ENCODE measurements at places on chromosomes 4 and X.
A peak's percentile ranks its signal among the peaks of the same experiment; 100 is the strongest.

GRCh38 chr4:8906991-8907595, 35.5 kb upstream of the HMX1 start:
- no peak for DNase-seq

- DNase-seq = no peak
Observed at GRCh38 chr4:128163177-128164117, 102.3 kb downstream of the LARP1B start.

GRCh38 chrX:49725923-49726904, 30.4 kb upstream of the PAGE1 start:
- no peak for DNase-seq

GRCh38 chr4:3485886-3486540, 22.9 kb downstream of the DOK7 start:
- DNase-seq = no peak

GRCh38 chr4:63814171-63814964, 594.9 kb downstream of the TECRL start:
- no peak for DNase-seq

- no peak for DNase-seq
Observed at GRCh38 chrX:16457239-16457638, 192.7 kb upstream of the S100G start.

DNA sequence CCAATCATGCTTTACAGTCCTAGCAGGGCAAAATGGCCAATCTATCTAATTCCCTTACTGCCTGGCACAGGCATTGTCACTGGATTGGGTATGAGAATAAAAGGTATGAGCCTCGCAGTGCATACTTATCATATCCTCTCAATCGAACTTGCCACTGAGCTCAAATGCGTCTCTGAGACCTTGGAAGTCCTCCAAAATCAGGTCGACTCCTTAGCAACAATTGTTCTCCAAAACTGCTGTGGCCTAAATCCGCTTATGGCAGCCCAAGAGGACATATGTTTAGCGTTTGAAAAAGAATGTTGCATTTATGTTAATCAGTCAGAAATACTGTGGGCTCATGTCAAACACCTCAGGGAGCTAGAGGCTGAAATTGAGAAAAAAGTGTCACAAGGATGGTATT, 69.7 kb downstream of the SPIN4 start:
- no peak for DNase-seq

DNA sequence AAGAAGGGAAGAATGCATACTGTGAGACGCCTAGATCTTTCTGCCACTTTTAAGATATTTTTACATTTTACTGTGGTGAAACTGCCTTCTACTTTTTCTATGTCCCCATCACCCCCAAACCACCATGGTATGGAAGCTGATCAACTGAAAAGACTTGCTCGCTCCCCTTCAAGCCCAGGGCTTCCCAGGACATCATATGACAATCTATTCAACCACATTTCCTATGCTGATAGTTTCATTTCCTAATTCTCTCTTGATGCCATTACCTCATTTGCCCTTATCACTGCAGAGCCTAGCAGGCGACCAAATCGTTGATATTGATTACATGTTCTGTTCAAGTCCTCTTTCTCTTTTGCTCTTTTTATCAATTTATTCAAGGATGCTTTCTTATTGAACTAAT, 40.1 kb upstream of the KLHL34 start:
- no peak for DNase-seq

DNA sequence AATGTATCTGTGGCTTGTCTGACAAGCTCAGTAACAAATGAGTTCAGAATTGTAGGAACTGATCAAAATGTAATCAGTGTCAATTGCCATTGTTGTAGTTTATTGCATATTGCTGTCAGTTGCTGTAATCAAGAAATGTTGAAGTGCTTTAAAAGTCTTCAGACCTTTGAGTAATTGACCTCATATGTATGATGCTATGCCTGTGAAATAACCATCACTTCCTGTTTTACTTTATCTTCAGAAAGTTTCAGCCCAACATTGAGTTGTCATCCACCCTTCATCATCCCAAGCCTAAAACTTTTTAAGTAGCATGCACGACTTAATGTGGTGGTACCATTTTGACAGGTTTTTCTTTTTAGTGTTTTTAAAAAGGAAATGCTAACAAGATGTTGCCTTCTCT, 212.4 kb downstream of the ARHGAP10 start:
- no peak for DNase-seq

DNA sequence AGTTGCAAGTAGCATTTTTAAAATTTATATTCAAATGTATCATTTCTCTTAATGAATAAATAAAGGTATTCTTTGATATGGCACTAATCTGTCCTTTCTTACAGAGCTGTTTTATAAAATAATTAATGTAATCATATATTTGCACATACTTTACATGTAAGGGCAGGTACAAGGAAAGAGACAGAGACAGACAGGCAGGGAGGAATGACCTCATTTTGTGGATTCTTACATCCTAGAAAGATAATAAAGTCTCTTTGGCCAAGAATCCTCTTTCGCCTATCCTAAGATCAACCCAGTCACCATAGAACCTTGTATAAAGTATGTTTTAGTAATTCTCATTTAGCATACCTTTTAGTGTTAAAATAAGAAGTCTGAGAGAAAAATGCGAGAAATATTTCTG, 98.5 kb upstream of the CTSO start:
- no peak for DNase-seq

- no peak for DNase-seq
Observed at GRCh38 chr4:11765849-11766453, 337.3 kb upstream of the HS3ST1 start.

DNA sequence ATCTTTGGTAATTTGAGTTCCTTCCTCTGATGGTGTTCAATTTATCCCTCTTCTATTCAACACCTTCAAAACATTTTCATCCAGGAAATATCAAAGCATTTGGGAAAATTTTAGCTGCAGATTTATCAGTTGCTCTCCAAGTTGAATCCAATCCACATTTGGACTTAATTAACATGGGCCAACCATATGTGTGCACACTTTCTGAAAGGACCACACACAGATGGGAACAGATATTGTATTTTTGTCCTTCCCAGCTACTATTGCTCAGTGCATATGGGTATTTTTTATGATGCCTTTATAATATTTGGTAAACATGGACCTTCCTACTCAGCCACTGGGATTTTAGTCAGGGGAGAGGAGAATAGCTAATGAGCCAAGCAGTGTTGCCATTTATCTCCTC, 65.2 kb downstream of the GLRA2 start:
- no peak for DNase-seq

DNA sequence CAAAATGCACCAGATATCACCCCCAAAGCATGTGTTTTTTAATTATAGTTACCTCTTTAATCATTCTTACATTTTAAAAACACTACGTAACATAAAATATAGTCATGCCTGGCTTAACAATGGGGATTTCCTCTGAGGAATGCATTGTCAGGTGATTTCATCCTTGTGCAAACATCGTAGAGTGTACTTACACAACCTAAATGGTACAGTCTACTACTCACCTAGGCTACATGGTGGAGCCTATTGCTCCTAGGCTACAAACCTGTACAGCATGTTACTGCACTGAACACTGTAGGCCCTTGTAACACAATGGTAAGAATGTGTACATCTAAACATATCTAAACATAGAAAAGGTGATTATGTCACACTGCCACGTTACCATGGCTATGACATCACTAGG, 208.6 kb downstream of the SPOCK3 start:
- no peak for DNase-seq

GRCh38 chr4:84058201-84058600, 440.9 kb downstream of the NKX6-1 start:
- DNase-seq = no peak

GRCh38 chrX:41137589-41137988, 52.3 kb downstream of the USP9X start:
- no peak for DNase-seq

DNA sequence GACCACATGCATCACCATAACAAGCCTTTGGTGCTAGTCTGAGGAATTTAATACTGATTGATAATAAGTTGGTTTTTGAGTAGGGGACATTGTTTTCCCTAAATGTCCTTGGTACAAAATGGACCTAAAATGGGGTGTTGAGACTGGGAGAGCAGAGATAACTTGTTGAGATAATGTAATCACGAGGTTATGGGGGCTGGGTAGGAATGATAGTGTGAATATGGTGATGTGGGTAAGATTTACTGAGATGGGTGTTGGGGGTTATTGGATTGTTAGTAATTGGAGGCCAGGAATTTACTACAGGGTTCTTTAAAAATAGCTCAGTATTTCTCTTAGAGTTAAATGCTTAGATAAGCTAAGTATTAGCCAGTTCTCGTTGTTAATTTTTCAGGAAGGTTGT, 3.9 kb downstream of the BMP2K start:
- no peak for DNase-seq

- peak; percentile 51 for DNase-seq
Observed at GRCh38 chr4:40856840-40857362, 107.1 kb downstream of the NSUN7 start.

GRCh38 chr4:171433674-171434073, 379.5 kb upstream of the GALNTL6 start:
- no peak for DNase-seq

DNA sequence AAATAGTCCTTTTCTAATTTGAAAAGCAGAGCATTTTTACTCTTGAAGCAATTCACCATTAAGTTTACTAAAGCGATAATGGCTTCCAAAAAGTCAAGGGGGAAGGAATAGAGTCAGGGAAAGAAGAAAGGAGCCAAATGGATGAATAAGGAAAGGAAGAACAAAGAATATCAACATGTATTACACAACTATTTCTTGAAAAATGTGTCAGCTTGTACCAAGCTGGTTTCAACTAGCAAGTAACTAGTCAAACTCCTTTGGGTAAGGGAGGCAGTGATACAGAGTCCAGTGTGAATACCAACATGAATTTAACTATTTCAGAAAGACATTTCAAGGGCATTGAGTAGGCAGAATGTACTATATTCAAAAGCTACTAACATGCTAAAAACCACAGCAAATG, 112.1 kb downstream of the ARHGAP6 start:
- DNase-seq = no peak

- DNase-seq = no peak
Observed at GRCh38 chr4:88584471-88584900, 7.8 kb upstream of the HERC3 start.

- DNase-seq = no peak
Observed at GRCh38 chr4:123104310-123105025, 182.1 kb upstream of the NUDT6 start.

GRCh38 chr4:58042176-58042575, 932.0 kb upstream of the IGFBP7 start:
- DNase-seq = no peak

- peak; percentile 51 for DNase-seq
Observed at GRCh38 chr4:76993787-76994641, 44.5 kb downstream of the SEPTIN11 start.

- DNase-seq = no peak
Observed at GRCh38 chr4:53075162-53075785, 213.2 kb downstream of the RASL11B start.

DNA sequence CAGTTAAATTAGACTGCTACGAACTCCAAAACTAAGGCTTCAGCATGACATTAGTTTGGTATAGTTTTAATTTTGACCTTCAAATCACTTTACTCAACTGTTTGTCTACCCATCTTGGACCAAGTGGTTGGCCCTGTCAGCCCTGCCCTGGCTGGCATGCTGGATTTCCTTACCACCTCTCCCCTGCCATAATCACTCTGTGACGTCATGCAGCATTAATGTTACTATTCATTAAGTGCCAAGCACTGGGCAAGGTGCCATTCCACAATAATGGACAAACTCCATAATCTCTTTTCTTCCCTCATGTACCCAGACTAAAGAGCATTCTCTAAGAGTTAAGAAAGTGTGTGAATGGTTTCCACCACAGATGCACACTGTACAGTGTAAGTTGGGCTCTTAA, 277.0 kb upstream of the INTU start:
- no peak for DNase-seq

- no peak for DNase-seq
Observed at GRCh38 chrX:151722241-151722846, 6.5 kb downstream of the FATE1 start.

DNA sequence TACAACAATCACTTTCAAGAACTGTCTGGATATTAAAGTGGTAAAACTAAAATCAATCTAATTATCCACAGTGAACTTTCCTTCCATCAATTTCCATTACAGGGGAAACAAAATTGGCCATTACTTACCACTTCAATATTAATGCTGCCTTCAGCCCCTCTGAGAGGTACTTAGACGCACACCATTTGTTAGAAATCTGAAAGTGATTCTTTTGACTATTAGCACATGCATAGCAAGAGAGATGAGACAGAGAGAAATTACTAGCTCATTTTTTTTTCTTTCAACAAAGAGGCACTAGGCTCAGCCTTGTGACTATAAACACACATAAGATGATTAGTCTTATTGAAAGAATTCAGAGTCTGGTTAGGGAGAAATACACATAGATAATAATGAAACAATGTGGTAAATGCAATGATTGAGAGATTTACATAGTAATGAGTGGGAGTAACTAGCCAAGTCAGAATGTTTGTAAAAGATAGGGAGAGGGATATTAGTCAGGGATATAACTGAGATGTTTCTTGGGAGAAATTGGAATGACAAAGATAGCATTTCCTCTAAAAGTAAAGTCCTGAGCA, 93.3 kb downstream of the YIPF7 start:
- DNase-seq = no peak

DNA sequence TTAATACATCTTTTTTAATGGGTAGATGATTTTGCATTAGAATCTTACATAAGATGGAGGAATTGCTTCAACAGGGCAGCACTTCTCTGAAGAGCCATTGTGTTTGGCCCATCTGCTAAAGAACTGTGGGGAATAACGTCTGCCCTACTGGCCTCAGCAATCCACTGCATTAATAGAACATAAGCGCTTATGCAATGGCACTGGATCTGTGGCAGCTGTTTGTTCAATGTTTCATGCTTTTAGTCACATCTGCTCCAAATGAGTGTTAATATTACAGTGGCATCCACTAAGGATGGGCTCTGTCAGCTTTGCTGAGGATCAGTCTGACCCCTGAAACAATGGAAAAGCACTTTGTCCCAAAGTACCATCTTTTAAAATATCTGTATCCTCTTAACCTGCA, 279.0 kb upstream of the GK2 start:
- no peak for DNase-seq

GRCh38 chr4:13102092-13102742, 381.9 kb downstream of the RAB28 start:
- no peak for DNase-seq

DNA sequence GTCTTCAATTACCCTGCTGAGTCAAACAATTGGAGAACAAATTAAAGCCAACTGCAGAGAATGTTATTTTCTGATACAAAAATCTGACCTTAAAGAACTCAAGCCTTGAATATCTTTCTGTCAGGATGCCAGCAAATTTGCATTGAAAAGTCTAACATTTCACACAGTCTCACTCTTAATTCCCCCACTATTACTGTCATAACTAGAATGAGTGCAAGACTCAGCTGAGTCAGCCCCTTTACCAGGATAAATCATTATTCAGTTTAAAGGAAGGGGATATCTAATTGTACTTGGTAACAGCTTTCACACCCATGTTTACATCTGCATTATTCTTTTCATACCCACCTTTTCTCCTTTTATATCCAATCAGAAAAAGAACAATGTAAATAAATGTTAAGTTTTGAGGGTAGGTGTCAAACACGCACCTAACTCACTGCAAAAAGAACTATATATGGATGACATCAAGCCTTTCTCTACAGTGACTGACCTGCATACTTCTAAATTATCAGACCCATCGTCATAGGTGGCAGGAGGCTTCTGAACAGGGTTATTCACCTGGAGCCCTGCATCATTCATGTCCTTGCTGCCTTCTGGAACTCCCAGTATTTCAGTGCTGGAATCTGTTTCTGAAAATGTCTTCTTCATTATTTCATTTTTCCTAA, 117.4 kb downstream of the TMA16 start:
- DNase-seq = no peak
